ENCODE measurements at places on chromosomes 4 and X.
A peak's percentile ranks its signal among the peaks of the same experiment; 100 is the strongest.

GRCh38 chr4:126825083-126825482 is 807.7 kb upstream of the INTU start:
- no peak for DNase-seq

DNA sequence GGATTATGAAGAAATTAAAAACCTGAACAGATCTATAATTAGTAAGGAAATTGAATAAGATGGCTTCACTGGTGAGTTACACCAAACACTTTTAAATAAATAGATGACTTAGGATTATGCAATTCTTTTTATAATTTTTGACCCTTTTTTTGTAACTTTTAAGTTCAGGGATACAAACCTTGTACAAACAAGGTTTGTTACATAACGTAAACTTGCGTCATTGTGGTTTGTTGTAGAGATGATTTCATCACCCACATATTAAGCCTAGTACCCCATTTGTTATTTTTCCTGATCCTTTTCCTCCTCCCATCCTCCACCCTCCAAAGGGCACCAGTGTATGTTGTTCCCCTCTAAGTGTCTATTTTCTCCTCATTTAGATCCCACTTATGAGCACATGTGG is 75.7 kb downstream of the CPEB2 start:
- DNase-seq = no peak

DNA sequence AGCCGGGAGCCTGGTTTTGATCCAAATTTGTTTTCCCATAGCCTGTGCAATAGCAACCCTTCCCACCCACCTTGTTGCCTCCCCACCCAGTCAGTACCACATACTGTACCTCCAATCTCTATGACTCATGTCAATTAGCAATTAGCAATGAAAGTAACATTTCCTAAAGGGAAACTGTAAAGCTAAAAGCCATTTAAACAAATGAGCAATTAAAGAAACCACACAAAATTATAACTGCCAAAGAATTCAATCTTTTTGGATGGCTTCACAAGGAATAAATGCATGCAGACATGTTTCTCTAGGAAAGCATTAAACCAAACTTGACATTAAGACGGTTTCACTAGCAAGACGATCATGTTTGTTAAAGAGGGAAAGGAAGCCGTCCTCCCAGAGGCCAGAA is 169.0 kb upstream of the MAP3K15 start:
- DNase-seq = no peak

DNA sequence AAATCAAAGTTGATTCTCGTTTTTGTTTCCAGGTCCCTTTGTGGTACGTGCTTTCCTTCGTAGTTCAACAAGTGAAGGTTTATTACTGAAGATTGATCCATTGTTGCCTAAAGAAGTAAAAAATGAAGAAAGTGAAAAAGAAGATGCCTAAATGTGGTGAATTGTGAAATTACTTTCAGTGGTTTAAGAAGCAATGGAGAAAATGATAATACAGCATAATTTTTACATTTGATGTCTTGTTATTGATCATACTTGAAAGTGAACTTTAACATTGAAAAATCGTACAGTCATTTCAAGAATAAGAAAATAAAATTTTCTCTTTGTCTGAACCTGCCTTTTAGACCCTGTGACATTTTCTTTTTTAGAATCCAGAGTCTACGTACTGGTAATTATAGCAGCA is 89.8 kb downstream of the MRPL1 start:
- DNase-seq = no peak

DNA sequence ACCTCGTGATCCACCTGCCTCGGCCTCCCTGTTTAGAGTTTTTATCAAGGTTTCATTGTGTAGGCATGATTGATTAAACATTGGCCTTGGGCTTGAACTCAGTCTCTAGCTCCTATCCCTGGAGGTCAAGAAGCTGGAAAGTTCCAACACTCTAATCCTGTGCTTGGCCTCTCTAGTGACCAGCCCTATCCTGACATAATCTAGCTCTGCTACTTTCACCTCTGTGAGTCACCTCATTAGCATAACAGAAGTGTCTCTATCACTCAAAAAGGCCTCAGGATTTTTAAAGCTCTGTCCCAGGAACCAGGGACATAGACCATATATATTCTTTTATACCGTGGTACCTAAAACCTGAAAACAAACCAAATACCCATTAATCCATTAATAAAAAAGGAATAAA is 377.5 kb downstream of the CENPC start:
- no peak for DNase-seq

GRCh38 chr4:26281881-26282280 is 38.9 kb upstream of the RBPJ start:
- no peak for DNase-seq

DNA sequence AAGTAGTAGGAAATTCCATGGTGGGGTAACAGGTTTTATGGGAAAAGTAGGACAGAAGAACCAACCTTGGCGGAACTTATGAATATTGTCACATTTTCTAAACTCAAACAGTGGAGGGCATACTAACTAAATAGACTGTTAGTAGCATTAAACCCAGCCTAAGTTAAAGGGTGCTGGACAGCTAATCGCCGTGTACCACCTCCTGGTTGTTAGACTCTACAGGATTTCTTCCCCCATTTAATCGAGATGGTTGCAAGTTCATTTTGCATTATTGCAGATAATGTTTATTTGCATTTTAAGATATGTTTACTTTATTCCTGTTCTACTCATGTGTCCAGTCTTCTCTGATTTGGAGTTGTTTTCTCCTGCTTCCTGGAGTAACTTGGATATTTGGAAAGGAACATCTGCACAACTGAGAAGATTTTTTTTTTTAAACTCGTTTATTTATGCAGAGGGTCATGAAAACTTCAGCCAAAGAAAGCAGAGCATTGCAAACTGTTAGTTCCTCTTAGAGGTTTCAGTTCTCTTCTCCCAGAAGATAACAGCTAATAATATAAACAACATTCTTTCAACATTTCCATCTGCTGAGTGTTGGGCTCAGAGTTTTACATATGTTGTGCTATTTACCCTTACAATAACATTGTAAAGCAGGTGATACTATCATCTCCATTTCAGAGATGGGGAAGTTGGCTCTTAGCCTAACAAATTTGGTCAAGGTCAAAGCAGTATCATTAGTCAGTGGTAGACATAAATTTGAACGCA is 51.5 kb upstream of the TBC1D9 start:
- DNase-seq = peak; percentile 10

DNA sequence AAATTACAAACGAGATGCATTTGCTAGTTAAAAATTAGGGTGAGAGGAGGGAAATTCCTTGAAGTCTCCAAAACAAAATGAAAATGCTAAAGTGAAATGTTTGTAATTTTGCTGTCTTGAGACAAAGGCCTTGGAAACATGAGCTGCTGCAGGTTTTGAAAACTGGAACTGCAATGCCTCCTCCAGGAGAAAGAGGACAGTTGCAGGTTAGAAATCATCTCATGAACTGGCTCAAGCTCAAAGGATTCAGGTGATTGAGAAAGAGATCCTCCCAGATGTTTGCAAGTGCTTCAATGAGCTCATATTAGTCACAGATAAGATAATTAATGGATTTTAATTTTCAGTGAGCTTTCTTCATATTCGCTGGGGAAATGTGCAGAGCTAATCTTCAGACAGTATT is 32.4 kb downstream of the SMPX start:
- peak; percentile 25 for DNase-seq

- DNase-seq = no peak
Observed at GRCh38 chr4:153146031-153146430, 58.2 kb upstream of the TRIM2 start.

DNA sequence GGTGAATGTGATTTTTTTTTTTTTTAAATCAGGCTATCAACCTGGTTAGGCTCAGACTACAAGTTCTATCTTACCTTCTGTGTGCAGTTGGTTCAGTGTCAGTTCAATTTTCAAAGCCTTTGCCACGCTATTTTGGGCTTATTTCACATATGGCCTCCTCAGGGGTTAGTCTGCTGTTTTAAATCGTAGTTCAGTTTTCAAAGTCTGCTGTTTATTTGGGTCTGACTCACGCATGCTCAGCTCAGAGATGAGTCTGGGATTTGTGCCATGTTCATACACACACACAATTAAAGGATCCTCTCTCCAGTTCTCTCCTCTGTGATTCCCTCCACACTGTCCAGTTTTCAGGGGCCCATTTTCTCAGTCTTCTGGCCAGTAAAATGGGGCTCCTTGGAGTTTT is 32.3 kb upstream of the ZFX start:
- peak; percentile 72 for DNase-seq

GRCh38 chr4:65089666-65090065 is 580.6 kb downstream of the EPHA5 start:
- no peak for DNase-seq

GRCh38 chrX:133859336-133859735 is 126.1 kb downstream of the GPC3 start:
- no peak for DNase-seq

DNA sequence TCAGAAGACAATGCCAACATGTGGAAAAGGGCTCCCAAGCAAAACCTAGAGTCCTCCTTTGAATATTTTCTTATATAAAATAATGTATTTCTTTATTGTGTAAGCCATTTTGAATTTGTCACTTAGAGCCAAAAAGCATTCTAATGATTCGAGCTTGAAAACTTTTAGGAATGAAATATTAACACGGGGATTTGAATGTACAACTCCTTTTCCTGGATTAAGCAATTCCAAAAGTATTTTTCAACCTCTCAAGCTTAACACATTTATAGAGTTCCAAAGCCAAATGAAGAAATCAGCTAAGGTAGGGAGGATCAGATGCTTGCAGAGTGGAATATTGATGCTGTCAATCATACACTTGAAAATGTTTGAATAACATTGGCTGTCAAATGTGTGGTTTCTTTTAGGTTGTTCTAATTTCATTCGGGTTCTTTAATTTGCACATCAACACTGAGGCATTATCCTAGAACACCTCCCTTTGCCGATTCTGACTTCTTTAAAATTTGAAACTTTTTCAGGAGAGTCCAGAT is 67.2 kb upstream of the ETNPPL start:
- no peak for DNase-seq

GRCh38 chr4:153221783-153222706 is 17.8 kb downstream of the TRIM2 start:
- peak; percentile 71 for DNase-seq

DNA sequence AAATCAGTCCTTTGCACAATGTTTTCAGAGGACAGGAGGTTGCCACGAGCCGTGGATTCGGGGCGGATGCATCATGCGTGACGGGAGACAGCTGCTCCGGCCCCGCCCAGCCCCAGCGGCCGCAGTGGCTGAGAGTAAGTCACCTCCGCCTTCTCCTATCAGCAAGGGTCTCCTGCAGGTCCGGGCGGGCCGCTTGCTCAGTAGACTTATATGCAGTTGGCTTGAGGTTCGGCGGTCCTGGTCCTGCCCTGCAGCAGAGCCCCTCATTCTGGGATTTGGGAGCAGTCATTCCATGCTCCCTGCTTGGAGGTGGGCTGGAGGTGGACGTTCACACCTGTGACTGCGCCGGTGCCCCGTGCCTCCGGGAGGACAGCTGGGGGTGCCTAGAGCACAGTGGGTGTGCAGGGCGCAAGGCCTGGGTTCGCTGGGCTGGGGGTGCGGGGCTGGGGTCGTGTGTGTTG is 86.3 kb upstream of the ADRA2C start:
- no peak for DNase-seq

DNA sequence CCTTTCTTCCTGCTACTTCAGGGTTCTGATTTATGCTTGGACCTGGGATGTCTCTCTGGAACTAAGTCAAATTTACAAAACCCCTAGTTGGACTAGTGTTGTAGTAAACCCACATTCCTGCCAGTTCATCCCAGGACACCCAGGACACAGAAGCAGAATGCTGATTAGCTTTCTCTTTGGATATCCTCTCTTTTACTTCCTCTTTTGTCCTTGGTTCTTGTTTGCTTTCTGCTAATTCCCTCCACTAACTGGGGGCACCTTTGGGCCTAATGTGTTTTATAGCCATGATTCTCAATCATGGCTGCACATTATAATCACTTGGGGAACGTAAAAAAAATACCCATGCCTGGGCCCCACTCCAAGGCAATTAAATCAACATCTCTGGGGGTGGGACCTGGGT is 42.5 kb downstream of the LANCL3 start:
- no peak for DNase-seq

DNA sequence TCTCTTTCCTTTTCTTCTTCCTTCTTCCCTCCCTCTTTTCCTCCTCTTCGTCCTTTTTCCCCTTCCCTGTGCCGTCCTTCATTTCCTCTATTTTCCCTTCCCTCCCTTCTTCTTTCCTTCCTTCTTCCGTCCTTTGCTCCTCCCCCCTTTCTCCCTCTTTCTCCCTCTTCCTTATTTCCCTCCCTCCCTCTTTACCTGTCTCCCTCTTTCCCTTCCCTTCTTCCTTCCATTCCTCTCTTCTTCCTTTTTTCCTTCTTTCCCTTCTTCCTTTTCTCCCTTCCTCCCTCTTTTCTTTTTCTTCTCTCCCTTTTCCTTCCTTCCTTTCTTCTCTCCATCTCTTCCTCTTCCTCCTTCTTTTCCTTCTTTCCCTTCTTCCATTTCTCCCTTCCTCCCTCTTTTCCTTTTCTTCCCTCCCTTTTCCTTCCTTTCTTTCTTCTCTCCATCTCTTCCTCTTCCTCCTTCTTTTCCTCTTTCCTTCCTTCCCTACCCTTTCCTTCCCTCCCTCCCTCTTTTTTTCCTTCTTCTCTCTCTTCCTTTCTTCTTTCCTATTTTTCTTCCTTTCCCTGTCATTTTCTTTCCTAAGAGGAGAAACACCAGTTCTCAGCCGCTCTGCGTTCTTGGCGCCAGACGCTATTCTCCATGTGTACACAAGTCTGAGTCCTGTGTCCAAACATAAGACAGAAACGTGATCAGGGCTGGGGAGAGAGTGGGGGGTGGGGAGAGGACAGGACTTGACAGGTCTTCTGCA is 597.1 kb downstream of the MID1IP1 start:
- DNase-seq = no peak

DNA sequence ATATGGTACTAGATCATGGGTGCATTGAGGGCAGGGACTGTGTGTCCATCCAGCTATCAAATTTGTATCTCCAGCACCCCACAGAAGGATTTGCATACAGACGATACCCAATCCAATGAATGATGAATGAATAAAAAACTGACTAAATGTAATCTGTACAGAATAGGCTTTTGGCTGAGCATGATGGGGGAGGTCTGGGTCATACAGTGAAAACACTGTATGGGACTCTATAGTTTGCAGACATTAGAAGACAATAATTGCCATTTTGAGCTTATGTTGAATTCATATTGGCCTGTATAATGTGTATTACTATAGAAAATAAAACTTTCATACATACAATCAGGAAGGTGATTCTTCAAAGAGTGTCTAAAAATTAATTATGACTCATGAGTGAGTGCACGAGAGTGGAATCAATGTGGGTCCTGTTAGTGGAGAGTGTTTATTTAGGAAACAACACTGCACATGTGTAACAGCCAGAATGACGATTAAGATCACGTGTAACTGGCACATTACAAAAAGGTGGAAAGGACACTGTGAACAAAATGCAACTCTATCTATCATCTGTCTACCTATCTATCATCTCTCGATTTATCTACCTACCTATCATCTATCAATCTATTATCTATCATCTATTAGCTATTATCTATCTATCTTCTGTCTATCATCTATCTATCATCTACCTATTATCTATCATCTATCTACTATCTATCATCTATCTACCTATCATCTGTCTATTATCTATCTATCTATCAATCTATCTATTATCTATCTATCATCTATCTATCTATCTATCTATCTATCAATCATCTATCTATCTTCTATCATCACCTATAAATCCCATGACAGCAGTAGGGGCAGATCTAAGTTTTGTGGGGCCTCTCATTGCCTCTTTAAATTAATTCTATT is 201.3 kb downstream of the PTTG2 start:
- DNase-seq = no peak

- DNase-seq = no peak
Observed at GRCh38 chrX:53018627-53019026, 30.0 kb upstream of the GPR173 start.

- DNase-seq = no peak
Observed at GRCh38 chrX:153769158-153769864, 5.3 kb downstream of the PLXNB3 start.

GRCh38 chr4:31183256-31183655 is 463.1 kb downstream of the PCDH7 start:
- no peak for DNase-seq

GRCh38 chrX:136262243-136262642 is 11.0 kb upstream of the MAP7D3 start:
- DNase-seq = no peak

Measured in Ammon's horn (tissue), 1 donor.